ENCODE measurements at places on chromosomes 16 and 17.
A peak's percentile ranks its signal among the peaks of the same experiment; 100 is the strongest.

- DNase-seq, result no peak
These were observed 26.6 kb downstream of the ITPRIPL2 start for GRCh38 chr16:19140396-19140795.

DNA sequence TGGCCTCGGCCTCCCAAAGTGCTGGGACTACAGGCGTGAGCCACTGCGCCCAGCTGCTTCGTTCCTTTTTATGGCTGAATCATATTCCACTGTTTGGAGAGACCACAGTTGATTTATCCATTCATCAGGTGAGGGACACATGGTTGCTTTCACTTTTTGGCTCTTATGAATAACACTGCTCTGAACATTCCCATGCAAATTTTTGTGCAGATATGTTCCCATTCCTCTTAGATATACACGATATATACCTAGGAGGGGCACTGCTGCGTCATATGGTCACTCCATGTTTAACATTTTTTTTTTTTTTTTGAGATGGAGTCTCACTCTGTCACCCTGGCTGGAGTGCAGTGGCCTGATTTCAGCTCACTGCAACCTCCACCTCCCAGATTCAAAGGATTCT is 13.9 kb upstream of the GLIS2 start:
- DNase-seq, result no peak

GRCh38 chr17:32970281-32970680 is 21.4 kb upstream of the SPACA3 start:
- DNase-seq, result no peak

GRCh38 chr17:80095844-80096475 is 5.4 kb upstream of the GAA start:
- no peak for DNase-seq

DNA sequence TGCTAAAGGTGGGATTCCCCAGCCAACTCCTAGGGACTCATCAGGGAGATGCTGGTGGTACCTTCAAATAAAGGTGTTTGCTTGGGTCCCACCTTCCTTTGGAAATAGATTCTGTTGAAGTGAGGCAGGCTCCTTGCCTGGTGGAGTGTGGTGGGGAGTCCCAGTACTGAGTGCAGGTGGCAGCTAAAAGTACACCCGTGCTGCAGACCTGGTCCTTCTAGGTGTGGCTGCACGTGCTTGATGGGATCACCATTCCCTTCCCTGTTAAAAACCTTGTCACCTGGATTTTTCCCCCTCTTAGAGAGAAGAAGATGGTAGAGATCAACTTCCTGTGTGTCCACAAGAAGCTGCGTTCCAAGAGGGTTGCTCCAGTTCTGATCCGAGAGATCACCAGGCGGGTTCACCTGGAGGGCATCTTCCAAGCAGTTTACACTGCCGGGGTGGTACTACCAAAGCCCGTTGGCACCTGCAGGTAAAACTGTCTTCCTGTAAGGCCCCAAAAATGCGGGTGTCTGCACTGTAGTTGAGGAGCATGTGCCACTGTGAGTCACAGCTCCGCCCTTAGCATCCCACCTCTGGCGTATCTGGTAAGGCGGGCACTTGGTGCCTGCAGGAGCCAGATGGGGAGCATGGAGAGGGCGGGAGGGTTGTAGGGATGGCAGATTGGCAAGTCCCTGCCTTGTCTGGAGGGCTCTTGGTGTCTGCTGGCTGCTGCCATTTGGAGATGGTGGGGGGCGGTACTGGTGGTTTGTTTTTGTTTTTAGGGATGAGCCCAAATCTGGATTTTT is 34.0 kb downstream of the PLCD3 start:
- no peak for DNase-seq

- peak; percentile 28 for DNase-seq
These were observed 27.6 kb downstream of the MXRA7 start for GRCh38 chr17:76683011-76683755.

- no peak for DNase-seq
These were observed 2.0 kb upstream of the SCN4A start for GRCh38 chr17:63974594-63975192.

DNA sequence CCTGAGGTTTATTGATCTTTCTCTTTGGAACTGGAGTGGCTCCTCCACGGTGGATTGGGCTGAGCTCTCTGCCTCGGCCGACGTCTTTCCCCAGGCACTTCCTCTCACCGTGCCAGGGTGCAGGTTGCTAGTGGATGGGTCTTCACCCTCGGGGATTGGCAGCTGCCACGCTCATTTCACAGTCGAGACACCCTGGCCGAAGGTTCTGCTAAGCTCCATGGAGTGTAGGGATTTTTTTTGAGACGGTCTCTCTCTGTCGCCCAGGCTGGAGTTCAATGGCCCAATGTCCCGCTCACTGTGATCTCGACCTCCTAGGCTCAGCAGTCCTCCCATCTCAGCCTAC is 280.8 kb downstream of the SEC14L1 start:
- DNase-seq, result no peak

GRCh38 chr17:76140661-76141211 is 309 bp downstream of the FOXJ1 start:
- DNase-seq, result no peak

DNA sequence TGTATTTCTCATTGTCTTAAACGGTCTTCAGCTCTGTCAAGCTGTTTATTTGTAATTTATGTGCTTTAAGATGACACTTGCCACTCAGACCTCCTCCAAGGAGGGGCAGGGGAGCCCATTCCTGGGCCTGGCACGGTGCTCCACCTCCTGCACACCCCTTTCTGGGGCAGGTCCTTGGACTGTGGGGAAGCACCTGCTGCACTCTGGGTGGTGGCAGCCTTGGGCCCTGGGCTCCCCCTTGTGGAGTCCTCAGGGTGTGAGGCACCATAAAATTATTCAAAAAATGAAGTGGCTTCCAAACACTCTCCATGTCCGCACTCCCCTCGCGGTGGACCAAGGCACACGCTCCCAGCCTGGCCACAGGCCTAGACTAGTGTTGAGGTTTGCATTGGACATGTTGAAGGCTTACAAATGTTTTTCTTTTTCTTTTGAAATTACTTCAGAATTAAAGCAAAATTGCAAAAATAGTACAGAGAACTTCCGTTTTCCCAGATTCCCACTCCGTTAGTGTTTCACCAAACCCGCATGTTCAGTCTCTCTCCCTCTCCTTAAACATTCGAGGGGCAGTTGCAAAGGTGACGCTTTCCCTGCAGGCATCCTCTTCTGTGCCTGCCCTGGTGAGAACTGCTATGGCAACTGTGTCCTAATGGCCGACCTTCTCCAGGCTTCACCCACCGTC is 32.4 kb downstream of the FOXK2 start:
- DNase-seq, result peak; percentile 89

- no peak for DNase-seq
These were observed 47.4 kb downstream of the RAI1 start for GRCh38 chr17:17728550-17729251.

- DNase-seq, result peak; percentile 17
These were observed 1.9 kb downstream of the CALB2 start for GRCh38 chr16:71360378-71360777.

DNA sequence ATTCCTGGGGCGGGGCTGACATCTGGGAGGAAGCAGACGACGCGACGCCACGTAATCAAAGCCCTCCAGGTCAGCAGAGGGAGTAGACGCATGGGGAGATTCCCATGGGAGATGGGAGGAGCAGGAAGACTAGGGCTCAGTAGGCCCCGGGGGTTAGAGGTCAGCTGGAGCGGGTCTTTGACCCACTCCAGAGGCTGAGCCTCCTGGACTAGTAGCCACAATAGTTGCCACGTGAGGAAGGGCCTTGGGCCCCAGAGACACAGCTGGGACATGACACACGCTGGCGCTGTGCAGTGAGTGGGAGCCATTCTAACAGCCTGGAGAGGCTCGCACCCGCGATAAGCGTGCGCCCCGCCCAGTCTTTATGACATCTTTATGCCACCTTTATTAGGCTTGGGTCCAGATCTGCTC is 95.7 kb upstream of the AMZ2 start:
- DNase-seq, result no peak

DNA sequence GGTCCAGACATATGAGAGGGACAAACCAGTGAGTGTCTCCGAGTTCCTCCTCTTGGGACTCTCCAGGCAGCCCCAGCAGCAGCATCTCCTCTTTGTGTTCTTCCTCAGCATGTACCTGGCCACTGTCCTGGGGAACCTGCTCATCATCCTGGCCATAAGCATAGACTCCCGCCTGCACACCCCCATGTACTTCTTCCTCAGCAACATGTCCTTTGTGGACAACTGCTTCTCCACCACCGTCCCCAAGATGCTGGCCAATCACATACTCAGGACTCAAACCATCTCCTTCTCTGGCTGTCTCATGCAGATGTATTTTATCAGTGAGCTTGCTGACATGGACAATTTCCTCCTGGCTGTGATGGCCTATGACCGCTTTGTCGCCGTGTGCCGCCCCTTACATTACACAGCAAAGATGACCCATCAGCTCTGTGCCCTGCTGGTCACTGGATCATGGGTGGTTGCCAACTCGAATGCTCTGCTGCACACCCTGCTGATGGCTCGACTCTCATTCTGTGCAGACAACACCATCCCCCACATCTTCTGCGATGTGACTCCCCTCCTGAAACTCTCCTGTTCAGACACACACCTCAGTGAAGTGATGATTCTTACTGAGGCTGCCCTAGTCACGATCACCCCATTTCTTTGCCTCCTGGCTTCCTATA is 19.2 kb downstream of the ZNF200 start:
- no peak for DNase-seq

GRCh38 chr17:3765981-3766380 is 35.0 kb downstream of the ITGAE start:
- no peak for DNase-seq

All from hematopoietic multipotent progenitor cell treated with erythropoietin and hydrocortisone succinate and interleukin-3 and kit ligand, for 6 days (in vitro differentiated cells).